Lower leg skin (tissue), 4 donors: ENCODE measurements at places on chromosomes 2 and 18. TPM values are rescaled to one million over a fixed set of nuclear protein-coding genes. Genes with fewer than 3 reads are reported as not detected.

Gene KCNJ3
- 0.42 TPM for total RNA-seq

Gene TLX2
- total RNA-seq: not detected

GRCh38 chr2:170428868-170429267 lies 250.9 kb downstream of the MYO3B start:
- DNase-seq: no peak

DNA sequence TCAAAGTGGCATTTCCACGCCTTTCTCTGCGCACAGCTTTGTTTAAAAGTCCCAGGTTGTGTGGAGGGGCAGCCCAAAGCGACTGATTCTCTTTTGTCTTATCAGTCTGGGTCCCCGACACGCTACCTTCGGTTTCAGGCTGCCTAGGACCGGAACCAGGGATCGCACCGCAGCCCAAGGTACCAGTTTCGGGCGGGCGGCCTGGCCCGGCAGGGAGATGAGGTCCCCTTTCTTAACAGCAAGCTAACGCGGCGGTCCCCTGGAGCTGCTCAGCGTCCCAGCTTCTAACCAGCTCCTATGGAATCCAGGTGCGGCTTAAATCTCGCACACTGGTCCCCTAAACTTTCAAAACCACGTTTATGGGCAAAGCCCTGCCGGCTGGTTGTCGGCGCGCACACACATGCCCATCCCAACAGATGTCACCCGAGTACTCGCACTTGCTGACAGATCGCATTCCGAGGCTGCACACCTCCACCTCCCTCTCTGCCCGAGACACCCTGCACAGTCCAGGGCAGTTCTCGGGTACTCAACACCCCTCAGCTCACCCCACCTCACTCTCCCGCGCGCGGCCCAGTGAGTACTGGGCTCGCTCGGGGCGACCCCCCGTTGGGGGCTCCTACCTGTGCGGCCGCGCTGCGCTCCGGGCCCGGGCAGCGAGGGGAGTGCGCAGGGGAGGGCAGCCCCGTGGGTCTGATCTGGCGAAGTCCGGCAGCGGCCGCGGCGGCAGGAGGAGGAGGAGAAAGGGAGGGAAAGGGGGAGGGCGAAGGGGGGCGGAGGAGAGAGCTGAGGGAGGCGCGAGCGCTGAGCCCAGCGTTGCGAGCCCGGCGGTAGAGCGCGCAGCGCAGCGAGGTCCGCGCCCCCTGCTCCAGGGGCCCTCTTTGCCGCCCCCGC lies at the start of gene EFEMP1:
Gene EFEMP1 (minus strand): TSS at position 692 of the 891 bp plus-strand sequence. CDS start 1,342 bp downstream, outside the sequence.
- peak; percentile 93 for DNase-seq

GRCh38 chr2:16400127-16400623 lies 265.5 kb downstream of the CYRIA start:
- no peak for DNase-seq

- DNase-seq: peak; percentile 87
These were observed 104.9 kb downstream of the RBMS1 start for GRCh38 chr2:160388464-160389263.
